CD14-positive monocyte (primary cell): ENCODE measurements at places on chromosomes 1 and 21. TPM values are rescaled to one million over a fixed set of nuclear protein-coding genes. Genes with fewer than 3 reads are reported as not detected.

DNA sequence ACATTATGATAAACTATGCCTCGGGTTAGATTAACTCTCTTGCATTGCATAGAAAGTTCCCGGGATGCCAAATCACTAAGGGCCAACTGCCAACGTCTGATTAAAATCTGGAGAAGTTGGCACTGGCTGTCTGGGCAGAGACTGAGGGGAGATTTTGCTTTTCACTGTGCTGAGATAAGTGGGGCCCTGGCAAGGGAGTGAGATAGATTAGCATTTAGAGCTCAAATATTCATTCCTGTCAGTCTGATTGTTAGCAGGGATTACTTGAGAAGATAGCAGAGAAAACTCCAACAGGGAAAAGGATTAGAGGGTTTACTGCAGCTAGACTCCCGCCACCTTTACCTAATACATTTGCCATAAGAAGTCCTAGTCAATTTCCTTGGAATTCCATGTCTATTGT is 714.1 kb upstream of the CHRM3 start:
- no peak overlapping the region for H3K27ac ChIP-seq
- DNase-seq: no peak
- H3K4me3 ChIP-seq: no peak overlapping the region
- H3K27me3 ChIP-seq: no peaks in the 10 kb centered on the region
- H3K36me3 ChIP-seq: no peaks in the 10 kb centered on the region

- DNase-seq: no peak
- no peaks in the 10 kb centered on the region for H3K27me3 ChIP-seq
- H3K4me3 ChIP-seq: no peak overlapping the region
- H3K36me3 ChIP-seq: peaks cover 97% of the 10 kb centered on the region
- H3K27ac ChIP-seq: no peak overlapping the region
These were observed 82.1 kb upstream of the KIF1B start for GRCh38 chr1:10128101-10128765.

GRCh38 chr1:227315629-227316346 is 2.5 kb downstream of the CDC42BPA start:
- no peaks in the 10 kb centered on the region for H3K36me3 ChIP-seq
- no peak for DNase-seq
- H3K27me3 ChIP-seq: peaks cover 32% of the 10 kb centered on the region
- no peak overlapping the region for H3K27ac ChIP-seq

- no peaks in the 10 kb centered on the region for H3K36me3 ChIP-seq
- no peak overlapping the region for H3K27ac ChIP-seq
- no peak overlapping the region for H3K4me3 ChIP-seq
These were observed 520.4 kb upstream of the B3GALT2 start for GRCh38 chr1:193706766-193707165.

The LRRC38 gene
- polyA plus RNA-seq: not detected

The OR2T33 gene
- not detected for polyA plus RNA-seq

The THEM5 gene
- polyA plus RNA-seq: not detected
